ENCODE measurements at places on chromosomes 7 and 10.
A peak's percentile ranks its signal among the peaks of the same experiment; 100 is the strongest.

GRCh38 chr10:77478247-77478961, 159.2 kb downstream of the KCNMA1 start:
- no peak for DNase-seq

GRCh38 chr10:58897708-58898107, 278.7 kb upstream of the PHYHIPL start:
- DNase-seq, result no peak

- DNase-seq, result peak; percentile 79
These were observed 44.8 kb upstream of the GRID1 start for GRCh38 chr10:86411281-86411841.

DNA sequence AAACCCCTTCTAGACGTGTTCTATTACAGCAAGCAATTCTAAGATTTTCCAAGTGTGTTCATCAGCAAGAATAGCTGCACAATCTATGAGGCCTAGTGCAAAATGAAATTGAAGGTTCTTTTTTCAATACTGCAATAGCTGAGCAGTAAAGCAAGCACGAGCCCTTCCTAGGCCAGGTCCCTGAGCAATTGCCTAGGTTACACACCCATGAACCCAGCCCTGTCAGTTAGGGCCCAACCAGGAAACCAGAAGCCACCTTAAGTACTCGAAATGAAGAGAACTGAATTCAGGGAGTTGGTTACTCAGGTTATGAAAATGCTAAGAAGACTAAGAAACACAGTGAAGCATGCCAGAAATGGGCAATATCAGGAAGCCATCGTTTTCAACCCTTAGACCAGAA, 52.0 kb upstream of the VWC2 start:
- DNase-seq, result no peak

DNA sequence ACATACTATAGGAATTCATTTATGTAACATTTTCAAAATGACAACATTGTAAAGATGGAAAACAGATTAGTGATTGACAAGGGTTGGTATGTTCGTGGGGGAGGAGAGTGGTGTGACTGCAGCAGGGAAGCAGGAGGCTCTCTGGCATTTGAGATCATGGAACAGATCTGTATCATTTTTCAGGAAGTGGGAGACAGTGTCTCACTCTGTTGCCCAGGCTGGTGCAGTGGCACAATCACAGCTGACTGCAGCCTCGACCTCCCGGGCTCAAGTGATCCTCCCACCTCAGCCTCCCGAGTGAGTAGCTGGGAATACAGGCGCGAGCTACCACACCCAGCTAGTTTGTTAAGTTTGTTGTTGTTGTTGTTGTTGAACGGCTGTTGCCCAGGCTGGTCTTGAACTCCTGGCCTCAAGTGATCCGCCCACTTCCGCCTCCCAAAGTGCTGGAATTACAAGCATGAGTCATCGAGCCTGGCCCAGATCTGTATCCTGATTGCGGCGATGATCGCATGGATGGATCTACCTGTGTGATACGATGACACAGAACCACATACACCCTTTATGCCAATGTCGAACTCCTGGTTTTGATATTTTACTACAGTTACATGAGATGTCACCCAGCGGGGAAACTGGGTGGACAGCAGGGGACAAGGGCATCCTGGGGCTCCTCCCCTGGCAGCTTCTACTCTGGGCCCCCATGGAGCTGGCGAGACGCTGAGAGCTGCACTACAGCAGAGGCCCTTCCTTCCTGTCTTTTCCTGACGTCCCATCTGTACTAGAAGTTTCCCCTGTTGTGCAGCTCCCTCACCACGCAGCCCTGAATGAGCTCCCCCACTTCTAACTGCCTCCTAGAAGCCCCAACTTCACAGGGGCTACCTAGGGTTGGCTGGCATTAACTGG, 12.3 kb upstream of the CYTH3 start:
- peak; percentile 26 for DNase-seq

DNA sequence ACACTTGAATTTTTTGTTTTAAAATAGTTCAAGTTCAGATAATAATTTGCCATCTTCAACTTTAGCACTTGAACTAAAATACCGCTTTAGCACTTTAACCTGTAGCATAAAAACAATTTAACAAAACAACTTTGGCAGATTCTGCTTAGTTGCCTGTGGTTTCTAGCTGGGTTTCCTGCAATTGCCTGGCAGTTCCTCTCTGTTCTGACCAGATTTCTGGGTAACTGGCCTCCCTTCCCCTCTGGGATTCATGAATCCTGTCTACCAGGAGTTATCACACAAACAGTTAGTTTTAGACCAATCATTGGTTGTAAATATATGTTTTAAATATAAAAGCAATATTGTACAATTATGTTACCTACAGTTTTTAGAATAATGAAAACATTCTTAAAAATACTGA, 89.8 kb upstream of the HDAC9 start:
- DNase-seq, result no peak

Measured in KBM-7 (cell line).